ENCODE measurements at places on chromosomes 6 and 20. TPM values are rescaled to one million over a fixed set of nuclear protein-coding genes. Genes with fewer than 3 reads are reported as not detected.

GRCh38 chr6:30490026-30490876 lies 942 bp downstream of the HLA-E start:
- DNase-seq: peak; percentile 59

- DNase-seq: no peak
These were observed 15.3 kb downstream of the ECHDC1 start for GRCh38 chr6:127328043-127328609.

DNA sequence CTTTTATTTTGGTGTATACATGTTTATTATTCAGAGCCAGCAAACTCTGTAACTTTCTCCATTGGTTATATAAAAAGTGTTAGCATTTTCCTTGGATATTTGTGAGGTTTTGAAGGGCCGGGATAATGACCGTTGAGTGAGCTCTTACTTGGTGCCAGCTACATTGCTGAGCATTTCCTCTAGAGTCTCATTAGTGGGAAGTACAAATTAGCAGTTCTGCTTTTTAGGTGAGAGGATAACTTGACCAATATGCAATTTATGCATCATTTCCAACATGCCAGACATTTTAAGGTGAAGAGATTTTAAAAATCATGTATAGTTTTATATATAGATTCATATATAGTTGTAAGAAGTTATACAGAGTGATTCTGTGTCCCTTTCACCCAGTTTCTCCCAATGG lies 84.3 kb downstream of the CARMIL1 start:
- DNase-seq: no peak

DNA sequence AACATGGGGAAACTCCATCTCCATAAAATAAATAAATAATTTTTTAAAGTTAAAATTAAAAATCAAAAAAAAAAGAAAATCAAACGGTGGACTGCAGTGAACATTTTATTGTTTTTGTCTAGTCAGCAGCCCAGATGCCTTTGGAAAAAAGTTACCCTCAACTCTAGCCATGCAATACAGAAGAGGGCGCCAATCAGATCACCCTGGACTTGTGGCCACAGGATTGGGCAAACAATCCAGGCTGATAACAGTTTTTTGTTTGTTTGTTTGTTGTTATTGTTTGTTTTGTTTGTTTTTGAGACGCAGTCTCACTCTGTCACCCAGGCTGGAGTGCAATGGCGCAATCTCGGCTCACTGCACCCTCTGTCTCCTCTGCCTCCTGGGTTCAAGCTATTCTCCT lies 30.5 kb upstream of the NELFCD start:
- DNase-seq: no peak

DNA sequence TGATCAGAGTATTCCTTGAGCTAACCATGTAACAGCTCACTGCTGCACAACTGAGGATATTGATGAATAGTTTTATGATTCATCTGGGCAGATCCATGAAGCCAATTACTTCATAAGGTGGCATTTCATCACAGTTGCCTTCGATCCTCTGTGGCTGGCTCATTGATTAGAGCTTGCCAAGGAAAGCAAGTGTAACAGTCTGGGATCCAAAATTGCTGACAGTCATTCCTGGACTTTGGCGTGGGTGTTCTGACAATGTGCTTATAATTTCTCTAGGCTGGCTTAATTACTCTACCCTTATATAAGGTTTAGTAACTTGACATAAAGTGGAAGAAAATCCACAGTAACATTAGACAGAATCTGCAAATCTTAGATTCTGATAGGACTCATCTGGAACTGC lies 551.3 kb upstream of the CDH4 start:
- no peak for DNase-seq

The SLC13A3 gene
- 12.3 TPM for total RNA-seq

Measured in umbilical cord (tissue), 2 donors.